Activated gamma-delta T cell (primary cell): ENCODE measurements at places on chromosomes 2 and 18.

GRCh38 chr2:73730810-73731209 lies 6.3 kb downstream of the TPRKB start:
- DNase-seq = no peak

DNA sequence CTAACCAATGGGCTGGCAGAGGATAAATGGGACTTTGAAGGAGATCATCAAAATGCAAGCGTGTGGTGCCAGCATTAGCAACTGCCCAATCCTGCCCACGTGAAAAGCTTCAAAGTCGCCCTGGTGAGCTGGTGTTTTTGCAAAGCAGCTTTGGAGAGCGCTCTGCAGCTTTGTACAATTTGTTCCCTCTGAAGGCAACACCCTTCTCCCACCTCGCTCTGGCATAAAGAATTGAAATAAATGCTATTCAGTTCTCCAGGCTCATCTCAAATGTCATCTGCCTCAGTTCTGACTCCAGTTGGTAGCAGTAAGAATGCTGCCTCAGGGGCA lies 3.5 kb downstream of the COPS9 start:
- no peak for DNase-seq

- no peak for DNase-seq
These were observed 70.7 kb downstream of the TIMM21 start for GRCh38 chr18:74219056-74219455.

DNA sequence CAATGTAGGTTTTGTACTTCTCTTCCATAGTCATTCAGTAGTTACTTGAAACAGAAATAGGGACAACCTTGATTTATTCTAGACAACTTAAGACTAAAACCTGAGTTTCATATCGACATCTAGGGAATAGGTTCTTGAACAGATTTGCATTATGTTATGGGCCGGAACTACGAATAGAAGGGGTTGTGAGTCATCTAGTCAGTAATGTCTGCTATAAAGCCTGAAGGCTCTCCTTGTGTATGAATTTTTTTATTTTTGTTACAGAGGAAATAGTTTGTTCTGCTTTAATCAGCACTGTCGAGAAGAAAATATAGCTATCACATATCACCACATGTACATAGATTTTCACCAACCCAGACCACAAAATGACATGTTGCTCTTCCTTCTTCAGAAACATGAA lies 17.3 kb upstream of the TRIM43 start:
- no peak for DNase-seq

- no peak for DNase-seq
These were observed 1.5 kb downstream of the KLF7 start for GRCh38 chr2:207164006-207164831.

- DNase-seq = no peak
These were observed 60.3 kb downstream of the STEAP3 start for GRCh38 chr2:119283873-119284331.

DNA sequence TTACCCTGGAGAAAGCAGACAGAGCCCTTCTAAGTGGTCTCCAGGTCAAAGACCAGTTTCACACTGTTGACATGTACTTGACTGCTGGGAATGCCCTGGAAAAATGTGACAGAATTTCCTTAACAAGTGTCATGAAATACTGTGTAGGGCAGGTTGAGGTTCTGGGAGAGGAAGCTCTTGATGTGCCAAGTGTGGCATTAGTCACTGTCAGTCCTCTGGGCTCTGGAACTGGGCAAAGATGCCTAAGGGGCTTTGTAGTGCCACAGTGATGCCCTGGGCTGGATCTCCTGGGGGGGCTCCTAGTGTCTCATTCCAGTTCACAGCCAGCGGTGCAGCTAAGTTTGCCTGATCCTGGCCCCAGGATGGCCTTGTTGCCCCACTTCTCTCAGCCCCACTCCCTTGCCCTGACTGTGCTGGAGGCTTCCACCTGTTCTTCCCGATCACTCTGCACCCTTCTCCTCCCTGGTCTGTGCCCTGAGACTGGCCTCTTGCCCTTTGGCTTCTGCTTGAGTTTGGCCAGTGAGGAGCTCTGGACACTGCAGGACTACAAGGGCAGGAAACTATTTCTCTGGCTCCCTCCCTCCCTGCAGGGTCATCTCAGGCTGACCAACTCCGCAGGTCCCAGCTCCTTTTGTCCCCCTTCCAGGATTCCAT lies 27.0 kb upstream of the FAM124B start:
- DNase-seq = no peak

DNA sequence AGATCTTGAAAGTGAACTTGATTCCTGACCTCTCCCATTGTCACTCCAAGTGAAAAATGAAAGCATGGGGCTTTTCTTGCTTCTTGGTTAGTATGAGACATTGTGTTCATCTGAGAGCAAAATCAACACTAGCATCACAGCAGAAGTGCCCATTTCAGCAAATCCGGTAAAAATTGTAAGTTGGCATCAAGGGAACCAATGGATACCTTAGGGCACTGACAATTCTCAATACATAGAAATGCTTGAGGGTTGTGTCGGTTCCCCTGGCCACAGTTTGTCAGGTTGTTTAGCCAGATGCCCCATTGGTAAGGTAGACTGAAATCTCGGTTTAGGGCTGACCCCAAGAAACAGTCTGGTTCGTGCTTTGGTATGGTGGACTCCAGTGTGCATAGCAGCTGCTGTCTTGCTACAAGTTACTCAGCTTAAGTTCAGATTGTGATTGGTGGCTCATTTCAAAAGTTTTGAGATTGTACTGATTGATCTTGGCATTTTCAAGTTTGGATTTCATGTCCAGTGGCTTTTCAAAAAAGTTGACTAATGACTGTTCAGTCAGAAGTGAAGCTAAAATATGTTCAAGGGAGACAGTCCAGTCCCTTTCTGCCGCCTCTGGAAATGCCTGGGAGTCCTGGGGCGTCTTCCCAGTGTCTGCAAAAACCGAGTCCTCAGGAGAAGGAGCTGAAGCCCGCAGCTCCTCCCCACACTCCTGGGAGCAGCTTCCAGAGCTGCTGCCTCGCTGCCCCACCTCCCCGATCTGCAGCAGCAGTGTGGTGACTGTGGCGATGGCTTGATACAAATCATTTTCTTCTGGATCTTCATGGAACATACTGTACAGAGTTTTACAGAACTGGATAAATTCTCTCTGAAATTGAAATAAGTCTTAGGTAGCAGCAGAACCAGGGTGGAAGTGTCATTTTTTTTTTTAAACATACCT lies 5.6 kb downstream of the RPL31 start:
- DNase-seq = no peak

DNA sequence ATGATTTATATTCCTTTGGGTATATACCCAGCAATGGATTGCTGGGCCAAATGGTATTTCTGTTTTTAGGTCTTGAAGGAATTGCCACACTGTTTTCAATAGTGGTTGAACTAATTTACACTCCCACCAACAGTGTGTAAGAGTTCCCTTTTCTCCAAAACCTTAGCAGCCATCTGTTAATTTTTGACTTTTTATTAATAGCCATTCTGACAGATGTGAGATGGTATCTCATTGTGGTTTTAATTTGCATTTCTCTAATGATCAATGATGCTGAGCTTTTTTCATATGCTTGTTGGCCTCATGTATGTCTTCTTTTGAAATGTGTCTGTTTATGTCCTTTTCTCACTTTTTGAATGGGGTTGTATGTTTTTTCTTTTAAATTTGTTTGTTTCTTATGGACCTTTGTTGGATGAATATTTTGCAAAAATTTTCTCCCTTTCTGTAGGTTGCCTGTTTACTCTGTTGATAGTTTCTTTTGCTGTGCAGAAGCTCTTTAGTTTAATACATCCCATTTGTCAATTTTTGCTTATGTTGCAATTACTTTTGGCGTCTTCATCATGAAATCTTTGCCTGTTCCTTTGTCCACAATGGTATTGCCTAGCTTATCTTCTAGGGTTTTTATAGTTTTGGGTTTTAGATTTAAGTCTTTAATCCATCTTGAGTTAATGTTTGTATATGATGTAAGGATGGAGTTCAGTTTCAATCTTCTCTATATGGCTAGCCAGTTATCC lies 119.7 kb upstream of the XIRP2 start:
- DNase-seq = no peak

DNA sequence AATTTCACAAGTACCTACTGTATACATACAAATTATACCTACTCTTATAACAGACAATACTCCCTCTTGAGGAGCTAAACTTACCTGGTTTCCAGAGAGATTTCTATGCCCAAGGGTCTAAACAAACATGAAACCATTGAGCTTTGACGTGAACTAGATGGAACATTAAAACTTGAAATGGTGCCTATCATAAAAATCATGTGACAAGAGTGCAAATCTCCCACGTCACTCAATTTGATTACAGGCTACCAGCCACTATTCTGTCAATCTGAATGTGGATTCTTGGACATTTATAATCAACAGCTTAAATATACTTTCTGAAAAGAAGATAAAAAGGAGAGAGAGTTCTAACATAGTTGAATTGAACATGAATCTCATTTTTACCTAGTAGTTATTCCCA lies 297.1 kb upstream of the SESTD1 start:
- no peak for DNase-seq

DNA sequence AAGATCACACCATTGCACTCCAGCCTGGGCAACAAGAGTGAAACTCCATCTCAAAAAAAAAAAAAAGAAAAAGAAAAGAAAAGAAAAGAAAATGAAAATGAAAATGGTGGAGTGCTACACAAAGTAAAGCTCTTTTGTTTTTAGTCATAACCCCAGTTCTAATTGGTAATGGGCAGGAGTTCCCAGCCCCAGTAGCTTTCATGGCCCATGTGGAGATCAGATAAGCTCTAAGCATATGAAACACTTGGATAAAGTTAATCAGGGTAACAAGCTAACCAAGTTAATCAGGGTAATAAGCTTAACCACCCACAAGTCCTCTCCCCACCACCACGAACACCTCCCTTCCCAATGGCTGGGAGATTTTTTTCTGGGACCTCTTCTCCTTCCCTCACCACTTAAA lies 240.8 kb downstream of the BCL11A start:
- DNase-seq = no peak

- no peak for DNase-seq
These were observed 20.7 kb upstream of the CXCR1 start for GRCh38 chr2:218187296-218188015.

DNA sequence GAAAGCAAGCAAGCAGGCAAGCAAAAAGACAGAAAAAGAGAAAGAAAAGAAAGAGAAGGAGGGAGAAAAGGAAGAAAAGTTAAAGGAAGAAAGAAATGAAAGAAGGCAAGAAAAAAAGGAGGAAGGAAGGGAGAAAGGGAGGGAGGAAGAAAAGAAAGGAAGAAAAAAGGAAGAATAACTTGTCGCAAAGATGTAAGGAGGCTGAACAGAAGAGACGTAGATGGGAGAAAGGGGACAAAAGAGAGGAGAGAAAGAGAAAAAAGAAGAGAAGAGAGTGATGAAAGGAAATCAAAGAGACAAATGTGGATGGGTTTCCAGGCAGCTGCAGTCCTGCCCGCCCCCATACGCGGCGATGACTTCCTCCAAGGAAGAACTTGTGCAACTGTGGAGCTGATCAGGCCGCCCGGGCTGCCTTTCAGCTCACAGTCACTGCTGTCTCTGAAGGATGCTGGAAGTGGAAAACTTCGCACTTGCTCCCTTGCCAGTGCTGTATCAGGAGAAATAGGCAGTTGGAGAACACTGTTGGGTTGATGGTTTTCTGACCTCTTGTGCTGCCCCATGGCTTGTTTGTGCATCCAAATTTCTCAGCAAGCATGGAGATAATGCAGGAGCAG lies 52.9 kb downstream of the TRIB2 start:
- no peak for DNase-seq

- no peak for DNase-seq
These were observed 42.1 kb upstream of the TTC39C start for GRCh38 chr18:23972453-23972852.

GRCh38 chr2:16908656-16909055 lies 243.0 kb upstream of the CYRIA start:
- no peak for DNase-seq

DNA sequence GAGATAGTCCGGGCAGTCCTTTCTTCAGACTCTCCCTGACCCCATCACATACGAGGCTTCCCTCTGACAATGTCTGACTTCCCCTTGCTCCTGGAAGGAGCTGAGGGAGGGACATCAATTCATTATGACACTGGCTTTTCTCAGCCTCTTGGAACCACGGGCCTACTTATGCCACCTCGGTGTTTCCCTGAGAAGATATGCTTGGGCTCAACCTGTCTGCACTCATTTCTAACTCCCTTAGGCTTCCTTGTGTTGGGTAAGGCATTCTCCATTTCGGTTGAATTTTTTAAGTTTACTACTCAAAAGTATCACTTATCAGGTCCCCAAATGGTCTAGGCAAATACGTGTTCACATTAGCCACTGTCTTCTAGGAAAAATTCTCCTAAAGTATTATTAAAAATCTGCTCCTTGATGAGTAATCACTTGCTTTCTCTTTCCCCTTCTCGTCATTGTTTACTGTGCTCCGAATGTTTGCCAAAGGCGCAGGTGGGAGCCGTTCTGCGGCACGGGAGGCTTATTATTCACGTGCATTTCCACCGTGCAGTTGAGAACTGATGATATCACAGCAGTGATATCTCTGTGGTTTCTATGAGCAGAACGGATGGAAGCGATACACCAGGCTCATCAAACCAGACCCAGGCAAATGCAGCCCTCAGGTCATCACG lies 33.1 kb downstream of the ARL4C start:
- peak; percentile 23 for DNase-seq

DNA sequence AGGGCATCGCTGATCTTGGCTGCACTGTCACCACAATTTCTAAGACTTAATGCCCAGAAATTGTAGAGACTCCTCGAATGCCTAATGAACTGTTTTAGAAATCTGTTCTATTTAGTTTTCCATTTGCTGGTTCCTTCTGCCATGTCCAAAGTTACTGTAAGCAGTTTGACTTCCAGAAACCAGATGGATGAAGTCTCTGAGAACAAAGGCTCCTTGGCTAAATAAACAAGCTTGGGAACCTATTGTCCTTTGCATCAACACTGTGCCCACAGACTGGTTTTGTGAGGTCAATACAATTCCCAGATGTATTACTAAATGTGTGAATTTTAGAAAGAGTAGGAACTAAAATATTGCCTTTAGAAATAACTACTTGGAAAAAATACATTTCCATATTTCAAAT lies 600.2 kb downstream of the NYAP2 start:
- no peak for DNase-seq

- DNase-seq = no peak
These were observed 48.2 kb downstream of the KCMF1 start for GRCh38 chr2:85019121-85019520.

GRCh38 chr2:60459851-60460250 lies 93.6 kb downstream of the BCL11A start:
- no peak for DNase-seq

DNA sequence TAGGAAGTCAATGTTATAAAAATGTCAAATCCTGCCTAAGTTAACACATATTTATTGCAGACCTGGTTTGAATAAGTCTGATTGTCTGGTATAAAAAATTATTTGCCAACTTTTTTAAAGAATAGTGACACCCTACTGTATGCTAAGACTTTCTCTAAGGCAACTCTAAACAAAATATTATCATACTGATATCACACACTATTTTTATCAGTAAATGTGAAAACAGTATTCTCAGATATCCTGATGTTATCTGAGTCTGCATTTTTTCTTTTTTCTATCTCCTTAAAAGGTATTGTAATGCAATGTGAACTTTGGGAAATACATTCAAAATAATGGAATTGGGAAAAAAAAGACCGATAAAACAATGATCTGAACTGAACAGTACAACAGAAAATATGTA lies 127.1 kb downstream of the DOCK10 start:
- no peak for DNase-seq

- DNase-seq = no peak
These were observed 43.0 kb downstream of the FBXO48 start for GRCh38 chr2:68423966-68424650.
